CD4-positive, alpha-beta T cell treated with Interleukin-6 at 100 ng/mL for 8 hours (primary cell): ENCODE measurements at places on chromosomes 2 and 18.

DNA sequence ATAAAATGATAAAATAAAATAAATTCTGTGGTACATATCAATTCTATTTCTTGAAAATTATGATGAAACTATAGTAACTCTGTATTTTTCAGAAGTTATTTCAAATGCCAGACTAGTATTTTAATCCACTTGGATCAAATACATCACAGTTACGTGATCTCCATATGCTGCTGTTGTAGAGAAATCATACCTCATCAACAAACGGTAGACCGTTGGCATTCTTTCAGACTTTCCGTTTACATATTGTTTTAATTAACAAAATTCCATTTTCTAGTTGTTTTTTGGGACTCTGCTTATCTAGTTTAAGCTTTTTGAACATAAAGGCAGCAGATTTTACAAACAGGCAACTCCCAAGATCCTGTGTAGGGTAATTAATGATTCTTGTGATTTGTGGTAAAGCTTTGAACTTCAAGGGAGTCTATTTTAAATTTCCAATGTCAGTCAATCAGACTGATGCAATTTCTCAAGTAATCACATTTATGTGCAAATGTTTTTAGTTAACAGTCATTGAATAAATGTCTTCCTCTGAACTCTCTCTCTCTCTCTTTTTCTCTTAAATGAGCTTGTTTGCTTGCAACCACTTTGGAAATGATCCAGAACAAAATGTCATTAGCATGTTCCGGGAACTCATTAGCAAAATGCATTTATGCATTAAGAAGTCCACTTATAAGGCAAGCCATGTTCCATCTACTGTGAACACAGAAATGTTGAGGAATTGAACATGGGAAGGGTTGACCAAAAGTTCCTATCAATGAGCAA, 31.8 kb downstream of the NYAP2 start:
- no peak for DNase-seq

DNA sequence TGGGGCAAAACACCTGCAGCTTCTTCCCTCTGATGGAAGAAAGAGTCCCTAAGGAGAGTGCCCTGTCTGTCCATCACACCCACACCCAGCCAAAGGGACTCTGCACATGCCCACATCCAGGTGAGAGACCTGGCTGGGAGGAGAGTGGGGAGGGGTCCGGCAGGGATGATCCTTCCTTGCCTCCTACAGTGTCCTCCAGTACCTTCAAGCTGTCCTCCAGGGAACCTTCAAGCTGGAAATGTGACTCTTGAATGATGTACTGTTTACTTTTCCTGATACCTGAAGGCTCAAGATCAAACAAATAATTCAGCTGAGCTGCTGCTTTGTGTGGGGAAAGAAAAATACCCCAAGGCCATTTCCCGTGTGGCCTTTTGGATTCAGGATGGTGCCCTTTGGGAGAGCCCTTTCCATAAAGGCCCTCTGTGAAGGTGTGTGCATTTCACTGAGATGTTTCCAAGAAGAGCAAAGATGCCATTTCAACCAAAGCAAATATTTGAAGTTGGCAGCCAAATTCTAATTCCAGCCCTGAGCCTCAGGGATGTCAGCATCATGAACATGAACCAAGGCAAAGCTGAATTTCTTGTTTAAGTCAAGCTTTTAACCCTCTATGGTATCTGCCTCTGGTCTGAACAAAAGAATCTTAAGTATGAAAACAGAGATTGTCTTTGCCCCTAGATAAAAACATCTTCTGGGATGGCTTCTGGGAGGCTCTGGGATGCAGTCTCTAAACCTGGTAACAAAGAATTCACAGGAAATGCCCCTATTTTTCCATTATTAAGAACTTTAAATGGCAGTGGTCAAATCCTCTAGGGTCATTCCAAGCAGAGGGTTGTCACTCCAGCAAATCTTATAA, 11.1 kb downstream of the EVA1A start:
- no peak for DNase-seq

- no peak for DNase-seq
Observed at GRCh38 chr18:32553640-32554365, 83.1 kb upstream of the GAREM1 start.

DNA sequence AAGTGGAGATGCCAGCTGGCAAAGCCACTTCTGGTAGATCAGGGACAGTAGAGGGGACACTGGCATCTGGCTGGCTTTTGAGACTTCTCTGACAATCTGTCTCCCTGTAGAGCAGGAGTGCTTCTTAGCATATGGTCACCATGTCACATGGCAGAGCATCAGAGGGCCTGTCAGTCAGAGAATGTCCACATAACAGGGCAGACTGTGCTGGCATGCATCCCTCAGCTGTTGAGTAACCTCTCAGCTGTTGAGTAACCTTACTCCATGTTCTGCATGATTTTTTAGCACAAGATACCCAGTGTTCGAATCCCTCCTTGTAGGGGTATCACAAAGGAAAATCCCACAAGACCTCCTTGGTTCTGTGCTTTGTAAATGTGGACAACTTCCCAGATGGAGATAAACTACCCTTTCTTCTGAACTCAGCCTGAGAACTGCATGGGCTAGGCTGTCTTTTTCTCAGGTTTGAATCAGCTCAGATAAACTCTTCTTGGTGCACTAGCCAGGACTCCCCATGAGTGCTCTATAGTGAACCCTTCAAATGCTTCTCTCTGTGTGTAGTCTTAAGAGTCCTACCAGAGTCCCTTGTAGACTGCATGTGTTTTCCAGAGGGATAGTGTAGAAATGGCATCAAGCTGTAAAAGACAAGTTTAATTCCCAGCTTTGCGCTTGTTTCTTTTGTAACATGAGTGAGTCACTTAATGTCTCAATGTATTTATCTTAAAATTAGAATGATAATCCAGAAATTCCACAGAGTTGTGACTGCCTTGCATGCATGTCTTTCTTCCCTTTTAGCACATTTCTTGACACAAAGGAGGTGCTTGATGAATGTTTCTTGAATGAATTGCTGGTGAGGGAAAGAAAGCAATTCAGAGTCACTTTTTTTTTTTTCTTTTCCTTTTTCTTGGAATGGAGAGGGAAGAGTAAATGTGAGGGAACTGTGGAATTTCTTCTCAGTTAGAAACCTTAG, 442.3 kb upstream of the HNMT start:
- DNase-seq: no peak

GRCh38 chr2:167534443-167534842, 646.2 kb downstream of the XIRP2 start:
- no peak for DNase-seq

DNA sequence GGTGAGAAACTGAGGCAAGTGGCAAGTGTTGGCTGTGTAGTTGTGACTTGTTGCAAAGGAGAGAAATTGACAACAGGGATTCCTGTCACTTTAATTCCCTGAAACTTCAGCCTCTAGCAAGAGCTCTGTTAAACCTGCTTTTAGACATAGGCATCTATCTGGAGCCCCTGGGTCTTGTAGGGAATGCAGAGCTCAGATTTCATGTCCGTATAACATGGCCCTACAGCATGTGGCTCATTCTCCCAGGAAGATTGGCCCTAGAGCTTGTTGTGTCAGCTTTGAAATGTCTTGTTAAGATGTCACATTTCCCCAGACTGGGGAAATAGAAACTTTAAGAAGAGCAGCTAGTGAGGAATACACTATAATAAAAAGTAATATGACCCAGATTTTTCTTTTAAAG, 115.8 kb downstream of the POLE4 start:
- DNase-seq: no peak

- DNase-seq: peak; percentile 43
Observed at GRCh38 chr2:197209742-197210408, 100.7 kb downstream of the ANKRD44 start.

DNA sequence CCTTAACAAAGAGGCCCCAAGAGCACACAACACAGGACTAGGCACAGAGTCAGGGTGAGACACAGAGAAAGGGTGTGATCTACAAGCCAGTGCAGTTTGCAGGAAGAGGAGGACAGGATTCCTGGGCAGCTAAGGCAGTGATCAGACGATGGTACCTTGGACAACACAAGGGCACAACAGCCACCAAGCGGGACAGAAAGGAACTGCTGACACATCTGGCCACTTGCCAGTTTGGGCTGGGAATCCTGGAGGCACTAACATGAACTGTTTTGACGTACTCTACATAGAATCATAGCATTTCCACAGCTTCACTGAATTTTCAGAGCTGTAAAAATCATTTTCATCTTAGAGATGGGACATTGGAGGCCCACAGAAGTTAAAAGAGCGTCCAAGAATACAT, 221.5 kb upstream of the SLC35G4 start:
- no peak for DNase-seq

GRCh38 chr2:160096409-160096808, 34.0 kb upstream of the PLA2R1 start:
- no peak for DNase-seq

- no peak for DNase-seq
Observed at GRCh38 chr2:104501929-104502328, 352.0 kb upstream of the POU3F3 start.

DNA sequence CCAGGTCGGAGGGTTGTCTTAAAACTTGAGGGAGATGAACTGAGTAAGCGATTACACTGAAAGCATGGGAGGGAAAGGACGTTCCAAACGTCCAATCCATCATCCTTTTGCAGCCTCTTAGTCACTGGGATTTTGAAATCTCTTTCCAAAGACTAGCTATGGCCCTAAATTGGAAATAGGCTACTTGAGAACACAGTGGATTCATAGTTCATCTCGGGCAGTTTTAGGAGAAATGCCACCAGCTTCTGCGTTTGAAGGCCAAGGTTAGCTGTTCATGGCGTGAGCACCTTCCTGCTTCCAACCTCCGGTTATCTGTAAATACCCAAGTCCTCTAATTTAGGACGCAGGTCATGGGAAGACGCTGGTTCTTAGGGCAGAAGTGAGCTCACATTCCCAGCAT, 821 bp upstream of the EML6 start:
- no peak for DNase-seq

DNA sequence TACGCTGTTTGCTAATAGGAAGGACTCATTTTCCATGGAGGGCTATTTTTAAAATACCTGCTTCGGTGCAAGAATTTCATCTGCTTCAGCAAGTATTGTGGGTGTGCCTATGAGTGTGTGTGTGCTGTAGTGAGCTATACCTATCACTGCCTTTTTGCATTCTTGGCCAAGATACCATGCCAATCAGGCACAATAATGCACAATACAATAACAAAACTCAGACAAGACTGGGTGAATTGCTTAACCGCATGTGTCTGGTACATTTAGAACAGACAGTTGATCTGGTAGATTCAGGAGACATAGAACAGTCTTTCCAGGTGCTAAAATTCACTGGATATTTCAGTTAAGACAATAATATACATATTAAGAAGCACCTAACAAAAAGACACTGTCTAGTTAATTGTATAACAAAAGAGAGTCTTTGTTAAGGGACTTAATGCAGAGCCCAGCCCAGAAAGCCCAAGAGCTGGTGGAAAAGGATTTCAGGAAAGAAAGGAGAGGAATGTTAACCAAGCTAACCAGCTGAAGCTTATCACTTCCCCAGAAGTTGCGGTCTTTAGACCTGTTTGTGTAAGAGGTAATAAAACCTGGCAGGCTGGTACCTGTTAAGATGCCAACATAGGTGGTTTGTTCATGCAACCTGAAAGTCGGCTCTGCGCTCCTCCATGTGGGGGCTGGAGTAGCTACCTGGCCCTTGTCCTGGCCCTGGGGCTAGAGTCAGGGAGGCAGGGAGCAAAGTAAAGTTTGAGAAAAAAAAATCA, 153.3 kb upstream of the RBMS1 start:
- no peak for DNase-seq

- DNase-seq: no peak
Observed at GRCh38 chr2:105070010-105070865, 32.4 kb downstream of the MRPS9 start.

GRCh38 chr2:44836174-44836573, 105.3 kb upstream of the SIX3 start:
- DNase-seq: no peak

DNA sequence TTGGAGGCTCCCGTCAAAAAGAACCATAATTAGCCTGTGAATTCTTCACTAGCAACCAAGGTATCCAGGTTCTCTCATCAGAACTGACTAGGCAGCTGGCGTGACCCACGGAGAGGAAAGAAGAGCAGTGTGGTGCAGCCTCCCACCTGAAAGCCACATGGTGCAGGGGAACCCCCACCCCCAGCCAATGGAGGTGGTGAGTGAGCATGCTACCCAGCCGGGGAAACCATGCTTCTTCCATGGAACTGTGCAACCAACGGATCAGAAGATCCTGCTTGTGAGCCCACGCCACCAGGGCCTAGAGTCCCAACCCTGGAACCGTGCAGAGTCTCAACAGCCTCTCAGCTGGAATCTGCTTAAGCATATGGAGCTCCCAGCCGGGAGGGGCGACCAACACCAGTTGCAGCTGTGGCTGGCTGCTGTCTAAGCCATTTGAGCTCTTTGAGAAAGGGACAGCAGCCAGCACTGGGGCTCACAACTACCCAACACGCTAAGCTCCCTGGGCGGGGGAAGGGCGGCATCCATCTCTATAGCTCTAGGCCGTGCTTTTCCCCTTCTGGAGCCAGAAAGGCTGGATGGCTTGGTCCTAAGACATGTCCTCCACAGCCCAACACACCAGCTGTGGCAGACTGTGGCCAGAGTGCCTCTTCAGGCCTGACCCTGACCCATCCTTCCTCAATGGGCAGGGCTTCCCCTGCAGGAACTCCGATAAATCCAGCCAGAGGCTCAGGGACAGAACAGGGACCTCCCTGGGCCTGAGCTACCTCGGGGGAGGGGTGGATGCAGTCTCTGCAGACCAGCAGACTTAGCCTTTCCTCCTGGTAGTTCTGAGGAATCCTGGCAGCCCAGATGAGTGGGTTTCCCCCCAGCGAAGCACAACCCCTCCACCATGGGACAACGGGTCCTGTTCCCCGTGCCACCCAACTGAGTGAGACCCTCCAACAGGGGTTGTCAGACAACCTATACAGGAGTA, 151.4 kb upstream of the NXPH2 start:
- no peak for DNase-seq

- no peak for DNase-seq
Observed at GRCh38 chr2:152445791-152446201, 110.8 kb downstream of the FMNL2 start.

DNA sequence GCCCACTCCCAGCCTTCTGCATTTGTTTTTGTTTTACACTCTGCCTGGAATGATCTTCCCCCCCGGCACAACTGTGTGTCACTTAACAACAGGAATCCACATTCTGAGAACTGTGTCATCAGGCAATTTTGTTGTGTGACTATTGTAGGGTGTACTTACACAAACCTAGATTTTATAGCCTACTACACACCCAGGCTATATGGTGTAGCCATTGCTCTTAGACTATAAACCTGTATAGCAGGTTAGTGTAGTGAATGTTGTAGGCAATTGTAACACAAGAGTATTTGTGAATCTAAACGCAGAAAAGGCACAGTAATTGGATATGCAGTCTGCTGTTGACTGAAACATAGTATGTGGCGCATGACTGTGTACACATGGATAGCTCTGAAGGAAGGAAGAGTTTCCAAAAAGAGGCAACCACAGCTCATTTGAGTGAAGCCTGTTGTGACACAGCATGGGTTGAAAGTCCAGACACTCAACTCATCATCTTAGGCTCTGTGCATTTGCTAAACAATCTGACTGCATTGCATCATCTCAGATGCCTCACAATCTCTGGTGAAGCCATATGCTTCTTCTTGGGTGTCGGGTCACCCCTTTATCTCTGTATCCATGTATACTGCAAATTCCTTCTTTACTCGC, 506.6 kb upstream of the SPHKAP start:
- no peak for DNase-seq

- no peak for DNase-seq
Observed at GRCh38 chr2:99725820-99726219, 236.0 kb upstream of the REV1 start.

GRCh38 chr2:202014759-202015211, 18.9 kb upstream of the FZD7 start:
- no peak for DNase-seq

GRCh38 chr2:6999211-6999877, 82.1 kb downstream of the RNF144A start:
- DNase-seq: no peak
